ENCODE measurements at places on chromosomes 3 and 15. TPM values are rescaled to one million over a fixed set of nuclear protein-coding genes. Genes with fewer than 3 reads are reported as not detected.

GRCh38 chr15:70271422-70272088 lies 173.8 kb upstream of the TLE3 start:
- H3K27ac ChIP-seq = no peak overlapping the region
- H3K4me1 ChIP-seq = peaks cover 15% of the 10 kb centered on the region
- H3K4me3 ChIP-seq = no peak overlapping the region

GRCh38 chr3:190175490-190175889 lies 54.8 kb upstream of the P3H2 start:
- H3K27me3 ChIP-seq = no peaks in the 10 kb centered on the region
- no peaks in the 10 kb centered on the region for H3K36me3 ChIP-seq
- H3K4me1 ChIP-seq = no peaks in the 10 kb centered on the region

- H3K36me3 ChIP-seq = no peaks in the 10 kb centered on the region
- no peaks in the 10 kb centered on the region for H3K4me1 ChIP-seq
- DNase-seq = no peak
- H3K27me3 ChIP-seq = no peaks in the 10 kb centered on the region
- no peak overlapping the region for H3K27ac ChIP-seq
Measured at GRCh38 chr15:53453253-53454105, 306.0 kb downstream of the WDR72 start.

- no peaks in the 10 kb centered on the region for H3K36me3 ChIP-seq
- H3K27ac ChIP-seq = peak overlapping the region; percentile 83
- H3K27me3 ChIP-seq = no peaks in the 10 kb centered on the region
- H3K4me3 ChIP-seq = no peak overlapping the region
- peaks cover 15% of the 10 kb centered on the region for H3K4me1 ChIP-seq
Measured at GRCh38 chr15:49889536-49889935, 229.5 kb downstream of the ATP8B4 start.

EBLN2 gene
- polyA plus RNA-seq = 1.4 TPM

GRCh38 chr15:63923993-63924950 lies 90.5 kb upstream of the HERC1 start:
- H3K4me1 ChIP-seq = peaks cover 9% of the 10 kb centered on the region
- H3K4me3 ChIP-seq = no peak overlapping the region
- no peak overlapping the region for H3K27ac ChIP-seq
- no peaks in the 10 kb centered on the region for H3K27me3 ChIP-seq
- DNase-seq = no peak

Data from SK-N-SH (cell line).